ENCODE measurements at places on chromosomes 12 and 14. TPM values are rescaled to one million over a fixed set of nuclear protein-coding genes. Genes with fewer than 3 reads are reported as not detected.

The ZC2HC1C gene
- total RNA-seq = 1.2 TPM

The PPP4R4 gene
- total RNA-seq = 6.6 TPM

The SCNN1A gene
- 1.6 TPM for total RNA-seq

The TMTC2 gene
- total RNA-seq = 14.4 TPM

The TTC9 gene
- 3.5 TPM for total RNA-seq

The DCTN2 gene
- 113 TPM for total RNA-seq

The OR6C68 gene
- total RNA-seq = not detected

The RIMBP2 gene
- total RNA-seq = 0.91 TPM

The GPR162 gene
- 2.7 TPM for total RNA-seq

Data from articular chondrocyte of knee joint (primary cell).